ENCODE measurements at places on chromosomes 5 and 9.
A peak's percentile ranks its signal among the peaks of the same experiment; 100 is the strongest.

DNA sequence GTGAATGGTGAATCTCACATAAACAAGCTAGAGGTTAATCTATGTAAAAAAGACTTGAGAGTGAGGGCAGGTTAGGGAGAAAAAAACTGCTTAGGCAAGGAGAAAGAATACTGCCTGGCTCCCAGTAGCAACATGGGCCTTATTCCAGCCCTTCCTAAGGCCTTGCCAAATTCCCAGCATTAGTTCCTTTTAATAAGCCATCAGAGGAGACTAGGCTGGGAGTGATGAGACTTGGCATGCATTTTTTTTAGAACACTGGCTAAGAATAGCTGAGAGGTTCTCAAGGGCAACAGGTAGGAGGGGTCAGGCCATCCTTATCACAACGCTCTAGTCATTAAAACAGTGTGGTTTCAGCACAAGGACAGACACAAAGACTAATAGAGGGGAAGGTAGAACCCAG, 20.9 kb upstream of the ZBTB43 start:
- no peak for DNase-seq

DNA sequence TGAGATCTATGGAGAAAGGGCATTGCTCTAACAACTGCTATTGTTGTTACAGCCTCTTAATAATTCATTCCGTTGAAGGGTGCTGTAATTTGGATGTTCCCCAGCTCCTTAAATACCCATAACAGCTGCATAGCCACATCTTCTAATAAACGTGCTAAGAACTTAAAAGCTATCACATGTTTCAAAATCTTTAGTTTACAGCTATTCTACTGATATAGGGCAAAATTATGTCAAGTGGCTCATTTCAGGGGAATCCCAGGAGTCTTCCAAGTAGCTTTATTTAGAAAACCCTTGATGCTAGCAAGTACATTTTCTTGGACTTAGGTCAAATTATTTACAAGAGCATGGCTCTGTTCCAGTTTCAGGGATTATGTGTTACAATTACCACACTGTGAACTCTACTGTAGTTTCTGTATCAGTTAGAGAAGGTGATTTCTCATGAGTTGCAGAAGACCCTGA, 990.4 kb upstream of the ACO1 start:
- no peak for DNase-seq

DNA sequence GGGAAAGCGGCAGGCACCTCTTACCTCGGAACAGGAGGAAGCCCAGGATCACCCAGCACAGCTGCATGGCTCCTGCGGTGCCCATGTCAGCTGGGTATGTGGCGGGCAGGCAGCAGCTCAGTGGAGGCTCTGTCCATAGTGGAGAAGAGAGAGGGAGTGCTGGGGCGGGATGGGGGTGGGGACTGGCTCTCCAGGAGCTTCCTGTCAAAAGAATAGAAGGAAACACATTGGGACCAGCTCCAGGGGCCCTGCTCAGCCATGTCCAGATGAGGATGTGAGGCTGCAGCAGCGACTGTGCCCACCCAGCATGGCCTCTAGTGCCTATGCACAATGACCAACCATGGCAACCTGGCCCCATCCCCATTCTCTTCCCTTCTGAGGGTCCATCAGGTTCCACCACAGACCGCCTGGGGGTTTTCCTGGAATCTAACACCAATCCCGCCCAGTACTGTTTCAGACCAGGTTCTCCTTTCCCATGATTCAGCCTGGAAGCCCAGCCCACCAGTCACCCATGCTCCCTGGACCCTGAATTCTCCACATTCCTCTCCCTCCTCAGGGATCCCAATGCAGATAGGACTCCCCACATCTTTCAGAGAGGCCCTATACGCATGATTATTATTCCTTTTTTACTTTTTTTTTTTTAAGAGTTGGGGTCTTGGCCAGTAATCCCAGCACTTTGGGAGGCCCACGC, at the start of gene ECSCR:
TSS of gene ECSCR (minus strand) at position 158 of the 691 bp plus-strand sequence. CDS start at position 85, 73 bp downstream.
- DNase-seq = no peak

- no peak for DNase-seq
Observed at GRCh38 chr9:68878450-68878849, 135.5 kb downstream of the PRKACG start.

- peak; percentile 18 for DNase-seq
Observed at GRCh38 chr9:3508521-3509291, 17.1 kb downstream of the RFX3 start.

DNA sequence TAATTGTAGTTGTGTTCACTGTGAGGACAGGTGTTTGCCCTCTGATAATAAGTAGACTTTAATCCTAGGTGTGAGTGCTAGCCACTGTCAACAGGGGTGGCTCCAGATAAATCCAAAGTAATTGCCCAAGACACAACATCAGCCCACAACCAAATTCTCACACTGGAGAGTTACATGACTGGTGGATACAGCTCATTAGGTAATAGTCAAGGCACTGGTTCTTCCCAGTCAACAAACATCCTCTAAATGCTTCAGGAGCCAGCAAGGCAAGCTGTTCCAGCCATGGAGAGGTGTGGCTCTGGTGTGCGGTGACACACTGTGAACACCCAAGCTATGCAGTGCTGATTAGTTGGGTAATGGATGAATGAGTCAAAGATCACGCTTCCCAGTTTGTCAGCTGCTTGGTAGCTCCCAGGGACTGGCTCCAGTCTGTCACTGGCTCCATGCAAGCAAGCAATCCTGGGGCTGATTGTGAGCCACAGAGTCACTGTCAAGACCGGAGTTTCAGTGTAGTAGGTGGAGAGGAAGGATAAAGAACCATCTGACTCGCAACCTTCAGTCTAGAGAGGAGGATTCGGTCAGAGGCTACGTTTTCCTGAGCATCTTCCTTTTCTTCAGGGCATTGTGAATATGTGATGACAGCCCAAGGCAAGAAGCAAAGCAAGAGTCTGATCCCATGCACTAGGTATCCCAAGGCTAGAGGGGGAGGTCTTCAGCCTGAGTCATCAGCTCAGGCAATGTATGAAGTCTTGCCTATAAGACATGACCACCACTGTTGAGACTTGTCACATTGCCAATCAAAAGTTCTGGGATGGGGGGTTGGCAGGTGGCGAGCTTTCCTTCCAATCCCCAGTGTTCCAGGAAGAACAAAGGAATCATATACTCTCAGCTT, 63.1 kb downstream of the UGCG start:
- no peak for DNase-seq

GRCh38 chr9:136978073-136978864, 965 bp downstream of the PTGDS start:
- no peak for DNase-seq

- DNase-seq = no peak
Observed at GRCh38 chr9:36036253-36036779, 397 bp upstream of the RECK start.

DNA sequence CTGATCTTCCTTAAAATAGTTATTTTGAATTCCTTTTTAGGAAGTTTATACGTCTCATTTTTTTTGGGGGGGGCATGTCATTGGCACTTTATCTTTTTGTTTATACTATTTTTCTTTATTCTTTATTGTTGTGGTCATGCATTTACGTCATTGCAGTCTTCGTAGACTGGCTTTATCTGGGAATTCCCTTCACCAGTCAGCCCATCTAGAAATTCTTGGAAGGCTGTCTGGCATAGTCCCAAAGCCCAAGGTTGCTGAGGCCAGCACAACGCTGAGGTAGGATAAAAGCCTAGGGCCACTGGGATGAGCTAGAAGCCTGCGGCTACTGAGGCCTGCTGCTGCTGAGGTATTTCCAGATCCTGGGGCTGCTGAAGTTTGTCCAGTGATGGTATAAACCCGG, 121.5 kb downstream of the ISOC1 start:
- no peak for DNase-seq

DNA sequence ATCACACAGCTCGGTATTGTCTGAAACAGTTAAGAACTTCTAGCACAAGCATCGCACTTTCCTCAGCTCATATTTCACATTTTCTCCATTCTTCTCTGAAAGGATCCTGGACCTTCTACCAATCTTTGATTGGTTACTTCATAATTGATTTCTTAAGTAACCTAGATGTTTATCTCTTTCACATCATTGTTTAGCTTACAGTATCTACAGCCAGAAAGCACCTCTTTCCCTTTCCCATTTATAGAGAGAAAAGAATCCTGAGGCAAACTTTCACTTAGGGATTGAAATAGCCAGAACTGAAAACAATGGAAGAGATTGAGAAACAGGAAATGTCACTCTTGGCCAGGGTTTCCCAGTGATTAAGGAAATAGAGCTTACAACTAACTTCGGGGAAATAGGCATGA, 2.5 kb downstream of the IL33 start:
- DNase-seq = no peak

GRCh38 chr9:82546136-82546535, 516.8 kb downstream of the RASEF start:
- no peak for DNase-seq

DNA sequence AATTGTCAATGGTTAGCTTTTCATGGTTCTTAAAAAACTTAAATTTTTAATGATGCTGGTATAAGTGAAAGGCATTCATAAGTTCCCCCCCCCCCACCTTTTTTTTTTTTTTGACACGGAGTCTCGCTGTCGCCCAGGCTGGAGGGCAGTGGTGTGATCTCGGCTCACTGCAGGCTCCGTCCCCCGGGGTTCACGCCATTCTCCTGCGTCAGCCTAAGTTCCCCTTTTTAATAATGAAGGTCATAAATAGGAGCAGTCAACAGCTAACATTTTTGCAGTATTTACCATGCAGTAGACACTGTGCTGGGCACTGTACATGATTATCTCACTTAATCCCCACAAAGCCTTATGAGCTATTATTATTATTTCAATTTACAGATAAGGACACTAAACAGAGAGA, 556.3 kb downstream of the PDE4D start:
- no peak for DNase-seq

DNA sequence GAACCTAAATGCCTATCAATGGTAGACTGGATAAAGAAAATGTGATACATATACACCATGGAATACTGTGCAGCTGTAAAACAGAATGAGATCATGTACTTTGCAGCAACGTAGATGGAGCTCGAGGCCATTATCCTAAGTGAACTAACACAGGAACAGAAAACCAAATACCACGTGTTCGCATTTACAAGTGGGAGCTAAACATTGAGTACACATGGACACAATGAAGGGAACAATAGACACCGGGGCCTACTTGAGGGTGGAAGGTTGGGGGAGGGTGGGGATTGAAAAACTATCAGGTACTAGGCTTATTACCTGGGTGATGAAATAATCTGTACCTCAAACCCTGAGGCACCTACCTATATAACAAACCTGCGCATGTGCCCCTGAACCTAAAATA, 22.4 kb upstream of the DEPDC1B start:
- peak; percentile 56 for DNase-seq

GRCh38 chr5:7377761-7378160, 18.2 kb upstream of the ADCY2 start:
- DNase-seq = no peak

GRCh38 chr9:86839522-86839921, 107.8 kb downstream of the GAS1 start:
- no peak for DNase-seq

- DNase-seq = no peak
Observed at GRCh38 chr9:133934482-133935232, 57.5 kb downstream of the VAV2 start.

DNA sequence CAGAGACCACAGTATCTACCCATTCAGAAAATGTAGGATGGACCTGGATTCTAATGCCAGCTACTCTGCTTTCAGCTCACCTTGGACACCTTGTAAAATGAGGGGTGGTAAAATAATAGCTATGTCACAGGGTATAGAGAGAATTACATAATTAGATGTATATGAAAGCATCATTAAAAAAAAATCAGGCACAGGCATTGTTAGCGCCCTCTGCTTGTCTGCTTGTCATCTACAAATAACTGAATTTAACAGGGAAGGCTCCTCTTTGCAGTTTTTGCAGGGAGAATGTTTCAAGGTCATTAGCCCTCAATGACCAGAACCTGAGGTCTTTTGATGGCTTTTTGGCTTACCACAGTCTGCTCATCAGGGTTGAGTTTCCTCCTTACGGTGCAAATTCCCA, 58.0 kb downstream of the GPR21 start:
- DNase-seq = no peak

DNA sequence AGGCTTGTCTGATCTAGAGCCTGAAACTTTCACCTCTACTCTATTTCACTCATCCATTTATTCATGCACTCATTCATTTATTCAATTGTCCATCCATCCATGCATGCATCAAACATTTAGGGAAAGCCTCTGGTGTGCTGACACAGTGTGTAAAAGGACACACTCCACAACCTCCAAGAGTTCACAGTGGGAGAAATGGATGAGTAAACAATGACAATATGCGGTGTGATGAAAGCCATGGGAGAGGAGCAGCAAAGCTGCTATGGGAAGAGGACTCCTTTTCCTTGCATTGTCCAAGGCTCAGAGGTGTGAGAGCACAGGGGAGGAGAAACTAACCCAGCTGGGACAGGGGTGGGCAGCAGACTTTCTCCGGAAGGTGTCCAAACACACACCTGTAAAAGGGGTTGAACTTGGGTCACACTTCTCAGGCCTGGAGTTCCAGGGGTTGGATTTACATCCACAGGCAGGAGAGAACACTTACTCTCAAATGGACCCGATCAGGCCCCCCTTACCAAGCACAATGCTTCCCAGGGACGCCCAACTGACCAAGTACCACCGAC, 21.2 kb upstream of the PFDN1 start:
- no peak for DNase-seq

DNA sequence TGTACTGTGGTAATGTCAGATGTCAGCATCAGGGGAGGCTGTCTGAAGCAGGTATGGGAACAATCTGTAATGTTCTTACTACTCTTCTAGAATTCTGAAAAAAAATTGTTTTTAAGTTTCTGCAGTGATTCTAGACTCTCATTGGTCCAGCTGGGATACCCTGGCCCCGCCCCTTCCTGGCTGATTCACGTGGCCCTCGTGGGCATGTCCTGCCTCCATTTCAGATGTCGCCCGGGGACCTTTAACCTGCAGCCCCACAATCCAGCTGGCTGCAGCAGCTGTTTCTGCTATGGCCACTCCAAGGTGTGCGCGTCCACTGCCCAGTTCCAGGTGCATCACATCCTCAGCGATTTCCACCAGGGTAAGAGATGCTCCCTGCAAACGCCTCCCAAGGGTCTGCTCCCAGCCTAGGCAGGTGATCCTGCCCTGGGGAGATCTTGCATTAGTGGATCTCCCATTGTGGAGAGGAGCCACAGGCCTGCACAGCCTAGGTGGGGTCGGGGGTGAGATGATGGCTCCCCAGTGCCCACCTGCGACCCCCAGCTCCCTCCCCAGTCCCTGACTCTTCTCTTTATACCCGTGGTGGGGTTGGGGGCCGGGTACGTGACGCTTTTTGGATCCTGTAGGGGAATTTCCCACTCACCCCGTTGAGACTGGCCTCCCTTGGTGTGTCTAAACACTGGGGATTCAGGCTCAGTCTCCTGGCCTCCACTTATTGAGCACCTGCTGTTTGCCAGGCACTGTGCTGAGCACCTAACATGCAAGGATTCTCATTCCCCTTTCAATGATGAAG, 36.5 kb downstream of the LAMC3 start:
- no peak for DNase-seq

DNA sequence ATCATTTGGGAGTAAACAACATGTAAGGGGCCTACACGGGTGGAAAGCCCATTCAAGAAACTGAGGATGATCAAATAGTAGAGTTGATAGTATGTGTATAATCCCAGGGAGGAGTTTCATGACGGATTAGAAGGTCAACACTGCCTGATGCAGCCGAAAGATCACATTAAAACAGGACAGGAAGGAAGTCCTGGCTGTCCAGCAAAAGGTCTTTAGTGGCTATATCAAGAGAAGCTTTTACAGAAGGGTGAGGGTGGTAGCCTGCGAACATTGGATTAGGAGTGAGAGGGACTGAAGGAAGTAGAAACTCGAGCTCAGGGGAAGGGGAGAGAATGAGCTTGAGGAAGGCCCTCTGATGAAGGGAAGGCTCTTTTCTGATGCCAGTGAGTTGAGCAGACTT, 36.0 kb downstream of the DOCK8 start:
- DNase-seq = no peak
